Large intestine (tissue), 12 donors: ENCODE measurements at places on chromosomes 13 and 19. TPM values are rescaled to one million over a fixed set of nuclear protein-coding genes. Genes with fewer than 3 reads are reported as not detected.
A peak's percentile ranks its signal among the peaks of the same experiment; 100 is the strongest.

GRCh38 chr13:80408270-80408669 is 67.3 kb upstream of the SPRY2 start:
- H3K27me3 ChIP-seq: no peaks in the 10 kb centered on the region
- H3K4me1 ChIP-seq: no peaks in the 10 kb centered on the region
- no peak overlapping the region for H3K4me3 ChIP-seq

DNA sequence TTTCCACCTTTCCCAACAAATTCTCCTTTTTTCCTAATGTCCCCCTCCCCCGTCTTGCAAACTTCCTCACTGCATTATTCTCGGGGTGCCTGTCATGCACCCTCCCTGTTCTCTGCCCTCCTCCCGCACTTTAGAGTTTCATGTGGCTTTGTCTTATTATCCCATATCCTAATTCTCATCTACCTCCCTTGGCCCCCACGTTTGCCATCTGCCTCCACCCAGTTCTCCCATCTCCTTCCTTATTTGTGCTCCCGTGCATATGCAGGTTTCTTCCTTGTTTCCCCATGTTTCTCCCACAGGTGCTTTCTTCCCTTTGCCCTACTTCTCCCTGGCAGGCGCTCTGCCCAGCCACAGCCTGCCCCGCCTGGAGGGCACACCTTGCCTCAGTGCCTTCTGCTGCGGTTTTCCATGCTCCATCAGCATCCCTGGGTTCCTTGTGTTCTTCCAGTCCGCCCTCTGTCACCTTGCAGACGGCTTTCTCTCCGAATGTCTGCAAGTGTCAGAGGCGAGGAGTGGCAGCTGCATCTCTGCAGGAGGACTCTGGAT is 1.5 kb downstream of the SPATA13 start:
- peaks cover 2% of the 10 kb centered on the region for H3K27me3 ChIP-seq
- H3K27ac ChIP-seq: no peak overlapping the region
- peaks cover 7% of the 10 kb centered on the region for H3K4me1 ChIP-seq
- H3K4me3 ChIP-seq: peak overlapping the region; percentile 91
- H3K36me3 ChIP-seq: peaks cover 9% of the 10 kb centered on the region

- H3K36me3 ChIP-seq: peaks cover 7% of the 10 kb centered on the region
- H3K4me1 ChIP-seq: peaks cover 20% of the 10 kb centered on the region
- no peak overlapping the region for H3K27ac ChIP-seq
- H3K27me3 ChIP-seq: no peaks in the 10 kb centered on the region
- H3K4me3 ChIP-seq: no peak overlapping the region
These were observed 2.8 kb downstream of the NACC1 start for GRCh38 chr19:13120817-13121216.

DNA sequence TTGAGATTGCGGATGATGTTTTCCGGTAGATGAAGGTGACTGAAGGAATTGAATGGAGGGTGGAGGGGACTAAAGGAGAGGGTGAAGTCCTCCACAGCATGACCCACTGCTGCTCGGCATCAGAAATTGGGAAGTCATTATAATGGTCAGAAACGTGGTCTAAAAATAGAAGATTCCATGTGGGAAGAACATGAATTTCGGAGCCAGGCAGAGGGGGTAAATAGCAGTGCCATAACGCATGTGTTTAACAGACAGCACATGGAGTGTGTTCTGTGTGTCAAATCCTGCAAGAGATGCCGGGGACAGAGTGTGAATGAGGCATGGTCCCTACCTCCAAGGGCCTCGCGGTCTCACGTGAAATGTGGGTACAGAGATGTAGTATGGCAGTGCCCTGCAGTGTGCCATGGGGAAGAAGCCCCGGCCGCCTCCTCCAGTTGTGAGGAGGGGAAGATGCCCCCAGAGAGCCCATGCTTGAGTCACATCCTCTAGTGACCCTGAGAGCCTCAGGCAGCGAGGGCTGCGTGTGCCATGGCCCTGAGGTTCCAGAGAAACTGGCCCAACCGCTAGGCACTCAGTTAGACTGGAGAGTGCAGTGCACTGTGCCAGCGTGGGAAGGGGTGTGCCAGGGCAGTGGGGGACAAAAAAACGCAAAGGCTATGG is 106.1 kb downstream of the COL4A2 start:
- peaks cover 6% of the 10 kb centered on the region for H3K4me1 ChIP-seq
- H3K27ac ChIP-seq: peak overlapping the region; percentile 44
- no peaks in the 10 kb centered on the region for H3K27me3 ChIP-seq
- H3K36me3 ChIP-seq: peaks cover 11% of the 10 kb centered on the region

- H3K36me3 ChIP-seq: no peaks in the 10 kb centered on the region
- DNase-seq: no peak
- H3K27me3 ChIP-seq: no peaks in the 10 kb centered on the region
- no peak overlapping the region for H3K4me3 ChIP-seq
- no peak overlapping the region for H3K27ac ChIP-seq
These were observed 141.3 kb upstream of the HTR2A start for GRCh38 chr13:47038188-47038587.

CEACAM8 gene
- polyA plus RNA-seq: 0.03 TPM
